CD4-positive, alpha-beta T cell treated with Interleukin-12 subunit alpha and Interleukin-12 subunit beta, for 1 hour (primary cell): ENCODE measurements at places on chromosomes 5 and 9.

DNA sequence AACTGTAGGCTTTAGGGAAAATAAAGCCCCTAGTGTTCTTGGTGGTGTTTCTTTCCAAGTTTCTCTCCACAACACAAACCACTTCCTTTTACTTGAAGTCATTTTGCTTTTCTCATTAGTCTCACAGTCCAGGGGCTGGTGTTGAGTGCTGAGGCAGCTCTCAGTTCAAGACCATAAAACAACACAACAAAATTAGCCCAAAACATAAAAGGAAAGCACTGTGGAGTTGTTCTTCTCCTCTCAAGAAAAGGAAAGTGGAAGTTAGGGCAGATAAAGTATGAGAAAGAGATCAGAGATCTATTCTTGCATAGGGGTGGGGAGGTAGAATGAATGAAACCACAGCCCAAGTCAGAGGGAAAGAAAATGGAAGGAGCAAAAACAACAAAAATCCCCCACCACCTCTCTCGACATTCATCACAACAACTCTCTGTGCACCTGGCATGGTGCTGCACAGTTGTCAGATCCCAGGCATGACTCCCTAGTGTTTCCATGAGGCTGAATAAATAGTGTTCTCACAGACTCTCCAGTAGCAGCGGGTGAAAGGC, 569.9 kb downstream of the RAB3C start:
- DNase-seq, result no peak

DNA sequence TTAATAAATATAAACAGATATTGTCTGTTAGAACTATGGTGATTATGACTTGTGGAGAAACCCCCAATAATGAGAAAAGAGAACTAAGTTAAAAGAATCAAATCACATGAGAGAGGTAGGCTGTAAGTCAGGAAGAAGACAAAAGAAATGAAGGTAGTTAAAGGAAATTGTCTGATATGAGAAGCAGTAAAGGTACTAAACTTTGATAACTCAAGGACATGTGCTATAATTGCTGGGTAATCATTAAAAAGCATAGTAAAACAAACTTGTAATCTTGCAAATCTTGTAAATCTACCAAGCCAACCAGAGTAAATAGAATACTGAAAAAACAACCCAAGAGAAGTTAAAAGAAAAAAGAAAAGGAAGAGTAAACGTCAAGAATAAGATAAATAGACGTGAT, 207.0 kb upstream of the CTNND2 start:
- no peak for DNase-seq

- DNase-seq, result no peak
Observed at GRCh38 chr9:77386187-77386586, 208.9 kb downstream of the VPS13A start.

GRCh38 chr9:69376651-69377050, 51.6 kb downstream of the ENTREP1 start:
- no peak for DNase-seq

- DNase-seq, result no peak
Observed at GRCh38 chr9:121268851-121269641, 1.1 kb downstream of the GSN start.

GRCh38 chr9:82532504-82533180, 530.3 kb downstream of the RASEF start:
- DNase-seq, result no peak

GRCh38 chr9:89731262-89732182, 126.7 kb downstream of the GADD45G start:
- no peak for DNase-seq

GRCh38 chr9:36128349-36128748, 8.2 kb upstream of the GLIPR2 start:
- DNase-seq, result no peak

GRCh38 chr5:2865856-2866255, 114.4 kb upstream of the IRX2 start:
- no peak for DNase-seq

- DNase-seq, result peak; percentile 36
Observed at GRCh38 chr5:149264439-149265067, 7.1 kb upstream of the AFAP1L1 start.

DNA sequence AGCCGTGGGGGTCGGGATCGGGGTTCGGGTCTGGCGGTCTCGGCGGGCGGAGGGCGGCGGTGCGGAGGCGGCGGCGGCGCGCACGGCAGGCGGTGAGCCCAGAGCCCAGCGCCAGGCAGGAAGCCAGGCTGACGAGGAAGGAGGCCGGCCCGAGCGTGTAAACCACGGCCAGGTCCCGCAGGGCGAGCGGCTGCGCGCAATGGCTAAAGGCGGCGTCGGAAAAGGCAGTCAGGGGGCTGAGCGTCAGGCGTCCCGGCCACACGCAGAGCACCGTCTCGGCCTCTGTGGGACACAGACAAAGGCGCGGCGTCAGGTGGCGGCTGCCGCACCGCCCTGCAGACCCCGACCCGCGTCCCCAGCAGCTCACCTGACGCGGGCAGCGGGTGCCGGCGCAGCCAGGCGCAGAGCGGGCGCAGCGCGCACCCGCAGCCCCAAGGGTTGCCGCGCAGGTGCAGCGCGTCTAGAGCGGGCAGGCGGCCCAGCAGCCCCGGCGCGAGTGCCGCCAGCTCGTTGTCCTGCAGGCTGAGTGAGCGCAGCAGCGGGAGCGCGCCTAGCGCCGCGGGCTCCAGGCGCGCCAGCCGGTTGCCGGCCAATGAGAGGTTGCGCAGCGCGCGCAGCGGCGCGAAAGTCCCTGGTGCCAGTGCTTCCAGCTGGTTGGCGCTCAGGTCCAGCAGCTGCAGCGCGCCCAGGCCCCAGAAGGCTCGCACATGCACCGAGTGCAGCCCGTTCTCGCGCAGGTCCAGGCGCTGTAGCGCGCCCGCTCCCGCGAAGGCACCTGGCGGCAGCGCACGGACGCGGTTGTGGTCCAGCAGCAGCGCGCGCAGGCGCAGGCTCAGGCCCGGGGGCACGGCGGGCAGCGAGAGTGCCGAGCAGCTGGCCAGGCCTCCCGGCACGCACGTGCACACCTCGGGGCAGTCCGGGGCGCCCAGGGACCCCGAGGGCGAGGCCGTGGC, 671 bp downstream of the LRRC26 start:
- peak; percentile 11 for DNase-seq

DNA sequence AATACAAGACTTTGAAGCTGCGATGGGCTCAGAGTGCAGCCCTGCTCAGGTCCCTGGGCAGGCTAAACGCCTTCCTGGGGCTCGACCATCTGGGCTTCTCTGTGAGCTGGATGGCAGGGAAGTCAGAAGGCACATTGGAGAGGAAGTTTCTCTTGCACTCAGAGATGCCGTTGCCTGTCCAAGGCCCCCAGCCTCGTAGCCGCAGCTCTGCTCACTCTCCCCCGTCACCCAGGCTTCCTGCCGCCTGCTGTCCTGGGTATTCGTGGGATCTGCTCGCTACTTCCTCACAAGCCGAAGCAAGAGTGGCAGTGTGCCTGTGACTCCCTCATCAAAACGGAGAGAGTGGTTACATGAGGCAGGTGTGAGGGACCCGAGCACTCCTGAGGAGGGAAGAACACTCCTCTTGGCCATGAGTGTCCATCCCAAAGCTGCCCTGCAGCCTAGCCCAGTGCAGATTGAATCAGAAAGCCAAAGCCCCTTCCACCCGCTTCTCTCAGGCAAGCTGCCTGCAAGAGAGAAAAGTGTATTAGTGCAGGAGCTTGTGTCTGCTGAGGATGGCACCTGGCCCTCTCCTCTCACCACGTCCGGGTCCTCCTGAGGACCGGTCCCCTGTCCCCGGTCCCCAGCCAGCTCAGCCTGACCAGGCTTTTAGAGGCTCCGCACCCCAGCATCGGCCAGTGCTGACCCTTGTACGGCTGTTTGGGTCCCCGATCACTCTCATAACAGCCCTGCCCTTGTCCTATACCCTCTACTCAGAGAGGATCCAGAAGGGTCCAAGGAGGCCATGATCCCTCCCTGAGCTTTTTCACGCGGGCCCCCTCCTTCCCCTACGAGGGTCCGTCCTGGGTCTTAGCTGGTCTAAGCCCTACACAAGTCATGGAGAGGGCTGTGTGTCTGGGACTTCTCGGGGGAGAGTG, 7.3 kb downstream of the FCN2 start:
- no peak for DNase-seq
